ENCODE measurements at places on chromosomes 2 and 18.
A peak's percentile ranks its signal among the peaks of the same experiment; 100 is the strongest.

DNA sequence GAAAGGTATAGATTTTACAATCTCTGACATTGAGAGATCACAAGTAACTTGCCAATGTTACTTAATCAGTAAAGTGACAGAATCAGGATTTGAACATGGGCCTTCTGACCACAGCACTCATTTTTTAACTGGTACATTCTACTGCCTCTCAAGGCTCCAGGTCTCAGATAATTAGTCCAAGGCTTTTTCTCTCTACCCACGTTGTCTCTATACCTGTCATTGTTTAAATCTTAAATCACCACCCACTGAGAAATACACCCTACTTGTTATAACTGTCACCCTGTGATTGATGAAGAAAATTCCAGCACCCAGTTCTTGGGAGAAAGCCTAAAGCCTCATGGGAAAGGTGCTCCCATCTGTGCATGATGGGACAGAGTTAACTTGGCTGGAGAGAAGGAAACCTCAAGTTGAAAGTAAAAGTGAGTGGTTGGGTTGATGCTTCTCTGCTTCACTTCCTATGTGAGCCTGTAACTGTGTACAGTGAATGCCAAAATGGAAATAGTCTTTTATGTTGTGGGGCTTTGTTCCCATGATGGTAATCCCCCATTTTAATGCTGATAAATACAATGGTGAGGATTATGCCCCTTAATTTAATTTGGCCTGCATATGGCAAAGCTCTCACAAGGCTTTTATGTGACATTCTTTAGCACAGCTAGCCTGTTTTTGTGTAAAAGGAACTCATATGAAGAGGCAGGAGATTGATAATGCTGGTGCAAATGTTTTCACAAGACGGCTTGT lies 190.1 kb upstream of the SP5 start:
- DNase-seq: no peak

- no peak for DNase-seq
Measured at GRCh38 chr2:17442334-17442733, 75.9 kb downstream of the RAD51AP2 start.

DNA sequence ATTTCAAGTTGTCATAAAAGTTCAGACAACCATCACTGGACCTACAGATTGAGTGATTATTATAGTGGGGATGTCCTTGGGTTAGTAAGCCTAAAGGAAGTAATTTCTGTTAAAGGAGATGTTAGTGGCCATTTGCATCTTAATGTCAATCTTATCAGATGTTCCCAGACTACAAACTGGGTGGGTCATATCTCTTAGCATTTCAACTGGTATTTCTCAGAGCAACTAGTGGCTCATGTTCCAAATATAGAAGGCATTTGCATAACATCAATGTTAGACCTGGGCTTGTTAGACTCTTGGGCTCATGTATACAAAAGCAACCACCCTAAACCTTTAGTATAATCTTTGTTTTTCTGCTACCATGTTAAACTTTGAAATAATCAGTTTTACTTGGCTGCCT lies 17.9 kb downstream of the PLEKHA3 start:
- no peak for DNase-seq

GRCh38 chr18:53254265-53254664 lies 914.3 kb downstream of the DCC start:
- DNase-seq: no peak

DNA sequence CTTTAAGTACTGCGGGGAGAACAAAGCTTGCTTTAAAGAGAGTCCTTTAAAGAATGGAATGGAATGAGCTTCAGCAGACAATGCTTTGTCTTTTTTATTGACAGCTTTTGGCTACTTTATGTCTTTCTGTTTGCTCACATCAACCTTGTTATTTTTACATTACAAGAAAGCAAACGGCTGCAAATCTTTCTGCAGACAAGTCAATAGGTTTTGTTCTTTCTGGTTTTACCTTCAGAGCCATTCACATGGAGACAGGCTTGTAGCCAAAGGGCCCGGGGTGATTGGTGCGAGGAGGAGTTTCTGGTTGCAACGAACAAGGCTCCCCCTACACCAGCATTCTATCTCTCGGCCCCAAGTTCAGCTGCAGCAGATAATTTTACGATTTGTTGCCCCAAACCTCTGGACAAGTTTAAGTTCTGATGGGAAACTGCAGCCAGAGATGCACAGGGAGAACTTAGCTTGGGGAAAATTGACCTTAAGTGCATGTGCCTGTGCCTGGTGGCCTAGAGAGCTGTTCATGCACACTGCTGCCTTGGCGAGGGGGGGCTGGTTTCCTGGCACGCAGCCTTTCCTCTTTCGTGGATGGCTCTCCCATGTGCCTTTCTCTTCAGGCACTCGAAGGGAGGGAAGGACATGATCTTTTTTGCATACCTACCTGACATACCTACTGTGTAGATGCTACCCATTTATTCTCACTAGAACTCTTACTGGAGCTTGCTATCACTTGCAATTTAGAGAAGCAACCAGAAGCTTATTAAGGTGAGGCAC lies 543.2 kb downstream of the DCDC2C start:
- DNase-seq: no peak

DNA sequence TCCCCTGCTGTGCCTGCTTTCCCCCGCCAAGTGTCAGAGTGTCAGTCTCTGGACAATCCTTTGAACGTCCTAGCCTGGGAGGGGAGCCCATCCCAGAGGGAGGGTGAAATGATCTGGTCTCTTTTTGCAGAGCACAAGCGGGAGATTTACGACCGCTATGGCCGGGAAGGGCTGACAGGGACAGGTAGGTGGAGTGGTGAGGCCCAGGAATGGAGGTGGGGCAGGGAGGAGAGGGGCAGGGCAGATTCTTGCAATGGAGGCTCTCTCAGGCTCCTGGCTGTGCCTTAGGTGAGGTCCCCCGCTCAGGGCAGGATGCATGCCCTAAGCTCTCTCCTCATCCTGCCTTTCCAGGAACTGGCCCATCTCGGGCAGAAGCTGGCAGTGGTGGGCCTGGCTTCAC lies 2.4 kb downstream of the DNAJB2 start:
- no peak for DNase-seq

- no peak for DNase-seq
Measured at GRCh38 chr2:46480562-46480961, 1.2 kb downstream of the TMEM247 start.

GRCh38 chr2:178450524-178450773 lies 526 bp downstream of the PRKRA start:
- no peak for DNase-seq

DNA sequence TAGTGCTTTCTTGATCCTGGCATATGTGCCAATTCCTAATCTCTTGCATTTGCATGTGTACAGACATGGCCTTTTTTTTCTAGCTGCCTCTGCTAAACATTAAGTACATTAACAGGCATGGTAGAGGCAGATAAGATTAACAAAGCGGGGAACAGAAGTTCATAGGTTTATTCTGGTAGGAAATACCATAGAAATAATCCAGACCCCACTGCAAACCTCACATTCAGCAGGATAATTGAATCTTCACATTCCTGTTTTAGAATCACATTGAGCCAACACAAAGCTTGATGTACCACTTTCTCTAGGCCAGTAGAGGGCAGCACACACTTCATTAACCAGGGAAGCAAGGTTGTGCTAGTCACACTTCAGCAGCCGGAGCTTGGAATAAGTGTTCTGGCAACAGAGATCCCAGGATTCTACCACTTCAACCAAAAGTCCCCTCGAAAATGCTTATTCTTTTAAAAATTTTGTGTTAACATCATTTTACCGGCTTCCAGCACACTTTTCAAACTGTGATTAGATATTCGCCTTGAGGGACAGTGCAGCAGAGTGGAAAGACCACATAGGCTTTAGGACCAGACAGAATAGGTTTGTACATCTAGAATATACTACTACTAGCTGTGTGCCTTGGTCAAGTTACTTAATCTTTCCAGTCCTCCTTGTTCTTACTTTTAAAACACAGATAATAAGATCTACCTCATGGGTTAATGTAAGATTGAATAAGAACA lies 420.2 kb upstream of the CHST9 start:
- peak; percentile 60 for DNase-seq

GRCh38 chr2:147543056-147543455 lies 301.8 kb upstream of the ACVR2A start:
- no peak for DNase-seq

DNA sequence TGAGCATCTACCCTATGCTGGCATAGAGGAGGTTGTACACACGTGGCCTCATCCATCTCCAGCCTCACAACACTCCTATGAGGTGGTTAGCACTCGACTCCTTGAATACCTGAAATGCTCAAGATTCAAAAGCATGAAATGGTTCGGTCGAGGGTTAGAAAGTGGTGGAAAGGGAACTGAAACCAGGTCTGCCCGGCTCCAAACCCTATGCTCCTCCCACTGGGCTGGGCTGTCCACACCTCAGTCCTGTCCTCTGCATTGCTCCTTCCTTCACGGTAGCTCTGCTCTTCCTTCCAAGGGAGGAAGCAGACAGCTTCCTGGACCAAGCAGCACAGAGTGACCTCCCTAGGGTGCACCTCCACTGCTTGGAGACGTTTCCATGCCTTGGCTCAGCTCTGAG lies 565.2 kb upstream of the ID2 start:
- DNase-seq: no peak

- no peak for DNase-seq
Measured at GRCh38 chr2:189698020-189698887, 23.8 kb downstream of the ANKAR start.

GRCh38 chr2:40302751-40303325 lies 149.1 kb downstream of the SLC8A1 start:
- DNase-seq: no peak

DNA sequence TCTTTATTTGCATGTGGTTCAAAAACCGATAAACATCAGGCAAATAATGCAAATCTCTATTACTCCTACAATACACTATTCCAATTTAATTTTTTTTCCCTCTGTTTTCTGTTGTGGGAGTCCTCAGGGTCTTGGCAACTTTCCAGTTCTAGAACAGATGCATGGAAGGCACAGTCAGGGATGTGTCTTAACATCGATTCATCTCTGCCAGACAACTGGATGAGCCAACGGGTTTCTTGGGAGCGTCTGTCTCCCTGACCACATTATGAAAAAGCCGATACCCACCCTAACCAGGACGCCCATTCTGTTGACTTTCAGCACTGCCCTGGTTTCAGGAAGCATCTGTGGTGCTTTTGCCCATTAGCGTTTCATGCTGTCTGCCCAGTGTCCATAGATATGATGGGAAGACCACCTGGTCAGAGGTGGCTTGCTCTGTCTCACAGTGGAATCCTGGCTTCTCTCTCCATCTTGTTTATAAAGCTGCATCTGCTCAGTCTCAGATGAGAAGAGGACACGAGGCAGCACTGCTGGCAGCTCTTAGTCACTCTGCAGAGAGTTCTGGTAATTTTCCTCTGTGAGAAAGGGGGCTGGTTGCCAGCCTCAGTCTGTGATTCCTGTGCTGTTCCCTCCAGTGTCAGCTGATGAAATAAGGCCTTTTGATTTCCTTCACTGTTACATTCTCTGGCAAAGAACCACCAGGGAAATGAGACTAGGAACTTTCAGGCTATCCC lies 57.9 kb upstream of the KCNE4 start:
- peak; percentile 83 for DNase-seq

DNA sequence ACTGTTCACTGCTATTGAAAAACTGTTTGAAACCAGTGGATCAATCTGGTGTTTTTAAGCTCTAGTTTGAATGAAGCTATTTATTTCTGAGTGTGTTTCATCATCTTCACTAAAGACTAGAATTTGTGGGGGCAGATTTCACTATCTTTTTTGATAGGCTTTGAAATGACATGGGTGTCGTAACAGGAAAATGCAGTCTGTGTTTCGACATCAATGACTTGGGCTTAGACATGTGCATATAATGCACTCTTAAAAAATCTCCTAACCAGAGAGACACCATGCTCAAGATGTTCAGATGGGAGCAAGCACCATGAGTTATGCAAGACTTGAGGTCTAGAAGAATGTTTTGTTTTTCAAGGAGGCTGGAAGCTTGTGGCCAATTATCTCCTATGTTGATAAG lies 221.6 kb downstream of the GPD2 start:
- DNase-seq: no peak

DNA sequence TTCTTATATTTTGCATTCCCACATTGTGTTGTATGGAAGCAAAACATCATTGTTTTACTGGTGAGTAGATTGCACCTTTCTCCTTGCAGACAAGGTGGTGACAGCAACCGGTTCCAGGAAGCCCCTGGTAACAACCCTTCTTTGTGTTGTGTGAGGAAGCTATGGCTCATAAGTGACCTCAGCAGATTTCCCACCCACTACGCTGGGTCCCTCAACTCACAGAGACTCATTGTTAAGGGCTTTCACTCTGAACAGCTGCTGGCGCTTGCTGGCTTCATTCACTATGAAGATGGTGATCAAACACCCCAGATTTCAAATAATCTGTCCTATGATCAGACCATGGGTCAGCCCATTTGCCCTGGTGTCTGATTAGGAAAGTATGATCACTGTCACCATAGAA lies 53.4 kb downstream of the WIPF1 start:
- no peak for DNase-seq

DNA sequence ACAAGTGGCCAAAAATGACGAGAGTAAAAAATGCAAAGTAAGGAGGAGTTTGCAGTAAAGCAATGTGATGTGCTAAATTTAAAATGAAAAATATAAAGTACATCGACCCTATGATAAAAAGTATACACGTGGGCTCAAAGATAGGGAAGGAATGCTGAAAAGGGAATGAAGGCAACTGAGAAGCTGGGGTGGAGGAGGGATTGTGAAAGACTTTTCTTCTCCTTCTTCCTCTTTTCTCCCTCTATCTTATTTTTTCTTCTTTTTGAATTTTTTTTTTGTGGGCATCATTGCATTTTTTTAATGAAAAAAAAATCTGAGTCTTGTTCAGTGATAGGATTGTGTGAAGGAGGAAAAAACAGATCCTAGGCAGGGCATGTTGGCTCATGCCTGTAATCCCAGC lies 57.6 kb upstream of the STK17B start:
- no peak for DNase-seq

DNA sequence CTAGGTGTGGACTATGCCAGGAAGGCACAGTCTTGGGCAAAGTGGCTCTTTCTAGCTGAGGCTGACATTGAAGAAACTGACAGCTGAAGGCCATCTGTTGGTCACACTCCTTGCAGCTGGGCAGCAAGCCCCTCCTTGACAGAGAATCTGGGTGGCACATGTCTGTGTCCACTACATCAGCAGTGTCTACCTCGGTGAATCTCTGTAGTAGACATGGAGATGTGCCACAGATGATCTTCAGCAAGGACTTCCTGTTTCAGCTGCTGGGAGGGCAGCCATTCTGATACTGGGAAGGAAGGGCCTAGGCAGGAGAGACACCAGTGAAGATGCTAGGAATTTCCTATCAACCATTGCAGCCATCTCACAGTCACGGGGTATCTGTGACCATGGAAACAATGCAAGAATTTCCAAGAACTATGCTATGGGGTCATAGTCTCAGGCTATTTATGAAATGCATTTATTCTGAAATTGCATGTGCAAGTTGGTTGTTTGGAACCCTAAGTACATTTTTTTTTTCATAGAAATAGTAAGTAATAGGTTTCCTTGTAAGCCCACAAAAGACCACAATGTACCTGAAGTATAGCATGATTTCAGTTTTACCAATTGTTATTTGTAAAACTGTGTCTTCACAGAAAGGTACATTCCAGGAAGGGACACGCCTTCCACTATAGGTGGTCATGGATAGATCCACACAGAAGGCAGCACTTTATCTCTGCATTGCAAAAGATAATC lies 63.8 kb upstream of the DARS1 start:
- peak; percentile 50 for DNase-seq
